Uterus (tissue), 4 donors: ENCODE measurements at places on chromosomes 3 and 15. TPM values are rescaled to one million over a fixed set of nuclear protein-coding genes. Genes with fewer than 3 reads are reported as not detected.

The PIERCE2 gene
- total RNA-seq = not detected

GRCh38 chr3:196193736-196194541 lies 17.3 kb downstream of the ZDHHC19 start:
- no peaks in the 10 kb centered on the region for H3K36me3 ChIP-seq
- no peaks in the 10 kb centered on the region for H3K4me1 ChIP-seq
- H3K4me3 ChIP-seq = no peak overlapping the region
- H3K27me3 ChIP-seq = no peaks in the 10 kb centered on the region
- DNase-seq = no peak

GRCh38 chr3:161890147-161890625 lies 393.6 kb downstream of the OTOL1 start:
- no peak for DNase-seq
- no peak overlapping the region for H3K4me3 ChIP-seq
- H3K27ac ChIP-seq = no peak overlapping the region
- H3K27me3 ChIP-seq = no peaks in the 10 kb centered on the region

- no peak overlapping the region for H3K27ac ChIP-seq
- no peaks in the 10 kb centered on the region for H3K27me3 ChIP-seq
- H3K4me1 ChIP-seq = no peaks in the 10 kb centered on the region
Measured at GRCh38 chr3:32160706-32161214, 54.3 kb downstream of the GPD1L start.

The A4GNT gene
- total RNA-seq = not detected

The RAB7A gene
- 32.8 TPM for total RNA-seq

DNA sequence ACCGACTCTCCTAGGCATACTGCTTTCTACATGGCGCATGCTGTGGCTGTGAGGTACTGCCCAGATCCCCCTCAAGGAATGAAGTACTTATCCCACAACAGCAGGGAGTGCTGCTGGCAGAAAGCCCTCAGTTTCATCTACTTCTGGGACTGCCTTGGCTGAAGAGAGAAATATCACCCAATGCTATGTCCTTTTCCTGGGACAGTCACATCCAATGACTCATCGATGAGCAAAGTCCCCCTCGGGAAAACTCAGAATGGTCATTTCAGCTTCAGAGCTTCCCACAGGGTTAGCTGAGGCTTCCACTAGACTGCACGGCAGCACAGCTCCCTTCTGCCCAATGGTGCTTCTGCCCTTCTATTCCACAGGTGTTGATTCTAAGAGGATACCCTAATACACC lies 3.6 kb upstream of the NMD3 start:
- H3K27me3 ChIP-seq = no peaks in the 10 kb centered on the region
- no peak overlapping the region for H3K4me3 ChIP-seq
- no peak for DNase-seq
- H3K36me3 ChIP-seq = no peaks in the 10 kb centered on the region
- no peak overlapping the region for H3K27ac ChIP-seq

DNA sequence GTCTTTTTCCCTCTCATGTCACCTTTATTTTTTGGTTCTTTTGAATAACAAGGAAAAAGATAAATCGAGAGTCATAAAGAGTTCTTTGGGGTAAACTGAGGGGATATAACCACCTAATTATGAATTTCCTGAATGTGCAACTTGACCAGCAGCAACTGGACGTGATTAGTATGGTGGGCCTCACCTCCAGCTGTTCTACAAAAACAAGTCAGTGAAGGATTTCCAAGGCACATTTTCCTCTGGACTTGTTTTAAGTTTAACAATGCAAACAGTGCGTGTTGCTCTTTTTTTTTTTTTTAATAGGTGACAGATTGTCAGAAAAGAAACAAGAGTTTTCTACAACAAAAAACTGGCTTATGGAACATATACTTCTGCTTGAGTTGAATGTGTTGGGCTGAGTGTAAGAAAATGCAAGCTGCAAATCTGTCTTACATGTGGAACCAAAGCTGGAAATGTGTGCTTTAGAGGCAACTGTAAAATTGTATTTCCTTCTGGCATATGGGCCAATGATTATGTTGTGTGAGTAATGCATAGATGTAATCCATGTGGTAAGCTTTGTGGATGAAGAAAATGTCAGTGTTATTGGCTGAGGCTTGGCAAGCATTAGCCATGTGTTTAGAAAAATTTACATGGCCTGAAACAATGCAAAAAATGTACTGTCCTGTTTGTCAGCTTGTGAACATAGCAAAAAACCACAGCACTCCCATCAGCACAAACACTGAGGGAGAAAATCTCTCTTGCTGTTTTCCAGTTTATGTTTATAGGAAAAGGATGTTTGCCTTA lies 44.5 kb upstream of the FNDC3B start:
- H3K36me3 ChIP-seq = no peaks in the 10 kb centered on the region
- DNase-seq = no peak
- H3K27ac ChIP-seq = no peak overlapping the region
- no peak overlapping the region for H3K4me3 ChIP-seq
- no peaks in the 10 kb centered on the region for H3K4me1 ChIP-seq

The DYNC1LI1 gene
- total RNA-seq = 37.4 TPM

DNA sequence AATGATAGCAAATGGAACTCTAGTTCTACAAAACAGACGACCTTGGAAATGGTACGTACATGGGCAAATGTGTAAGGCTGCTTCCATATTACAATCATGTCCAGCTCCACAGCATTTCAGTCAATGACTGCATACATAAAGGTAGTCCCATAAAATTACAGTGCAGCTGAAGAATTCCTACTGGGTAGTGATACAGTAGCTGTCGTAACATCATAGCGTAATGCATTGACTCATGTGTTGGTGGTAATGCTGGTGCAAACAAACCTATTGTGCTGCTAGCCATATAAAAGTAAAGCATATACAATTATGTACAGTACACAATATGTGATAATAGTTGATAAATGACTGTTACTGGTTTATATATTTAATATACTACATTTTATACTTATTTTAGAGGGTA lies 18.5 kb downstream of the TTC23 start:
- H3K4me1 ChIP-seq = no peaks in the 10 kb centered on the region

The PPP1R14D gene
- not detected for total RNA-seq

DNA sequence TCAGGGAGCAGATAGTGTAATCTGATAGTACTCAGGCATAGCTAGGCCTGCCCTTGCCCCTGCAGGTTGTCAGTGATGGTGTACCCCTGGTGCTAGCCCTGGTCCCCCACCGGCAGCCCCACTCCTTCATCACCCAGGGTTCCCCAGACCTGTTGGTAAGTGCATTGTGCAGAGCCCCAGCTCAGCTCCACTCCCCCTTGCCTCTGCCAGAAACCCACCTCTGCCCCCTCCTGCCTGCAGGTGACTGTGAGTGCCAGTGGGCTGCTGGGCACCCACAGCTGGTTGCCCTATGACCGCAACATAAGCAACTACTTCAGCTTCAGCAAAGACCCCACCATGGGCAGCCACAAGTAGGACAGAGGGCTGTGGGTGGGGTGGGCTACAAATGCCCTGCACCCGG lies 27.5 kb downstream of the NBEAL2 start:
- DNase-seq = no peak
- peaks cover 8% of the 10 kb centered on the region for H3K4me1 ChIP-seq
- H3K4me3 ChIP-seq = no peak overlapping the region
- H3K27ac ChIP-seq = no peak overlapping the region
- no peaks in the 10 kb centered on the region for H3K36me3 ChIP-seq

GRCh38 chr3:191492601-191493000 lies 31.6 kb downstream of the PYDC2 start:
- H3K4me3 ChIP-seq = no peak overlapping the region
- no peaks in the 10 kb centered on the region for H3K27me3 ChIP-seq
- no peaks in the 10 kb centered on the region for H3K36me3 ChIP-seq
- no peak overlapping the region for H3K27ac ChIP-seq
- DNase-seq = no peak

- H3K4me3 ChIP-seq = no peak overlapping the region
- H3K27ac ChIP-seq = no peak overlapping the region
- no peak for DNase-seq
- no peaks in the 10 kb centered on the region for H3K27me3 ChIP-seq
- H3K36me3 ChIP-seq = no peaks in the 10 kb centered on the region
- no peaks in the 10 kb centered on the region for H3K4me1 ChIP-seq
Measured at GRCh38 chr3:118075873-118076272, 958.8 kb downstream of the IGSF11 start.
